ENCODE measurements at places on chromosomes 4 and X.

DNA sequence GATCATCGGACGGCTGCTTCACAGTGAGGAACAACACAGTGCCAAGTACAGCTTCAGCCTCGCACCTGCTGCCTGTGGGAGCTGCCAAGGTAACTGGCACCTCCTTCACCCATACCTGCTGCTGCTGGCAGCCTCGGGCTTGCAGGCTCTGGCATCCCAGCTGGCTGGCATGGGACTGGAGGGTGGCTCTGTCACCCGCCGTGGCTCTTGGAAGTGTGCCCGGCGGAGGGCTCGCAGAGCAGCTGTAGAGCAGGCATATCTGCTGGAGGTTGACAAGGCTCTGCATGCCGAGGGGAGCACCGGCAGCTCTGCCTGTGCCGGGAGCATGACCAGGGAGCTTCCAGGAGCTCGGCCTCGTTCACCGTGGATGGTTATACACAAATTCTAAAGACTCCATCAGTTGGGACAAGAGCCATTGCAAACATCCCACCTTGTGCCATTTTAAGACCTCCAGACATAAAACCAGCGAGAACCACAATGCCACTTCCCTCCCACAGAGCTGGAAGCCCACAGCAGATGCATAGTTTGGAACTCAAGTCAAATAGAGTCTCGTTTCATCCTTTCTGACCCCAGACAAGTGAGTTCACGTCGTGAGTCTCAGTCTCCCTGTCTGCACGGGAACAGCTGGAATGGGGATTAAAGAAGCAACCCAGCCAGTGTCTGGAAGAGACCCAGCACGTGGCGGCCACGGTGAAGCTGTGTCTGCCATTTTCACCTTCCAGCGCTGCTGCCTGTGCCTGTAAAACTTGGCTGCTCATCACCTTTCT, 84.3 kb upstream of the PSAPL1 start:
- H3K4me1 ChIP-seq: peaks cover 6% of the 10 kb centered on the region
- H3K4me3 ChIP-seq: no peak overlapping the region
- no peaks in the 10 kb centered on the region for H3K36me3 ChIP-seq
- peaks cover 3% of the 10 kb centered on the region for H3K27me3 ChIP-seq

- DNase-seq: no peak
- H3K27me3 ChIP-seq: no peaks in the 10 kb centered on the region
- no peaks in the 10 kb centered on the region for H3K4me1 ChIP-seq
- H3K27ac ChIP-seq: no peak overlapping the region
Measured at GRCh38 chrX:26511589-26512363, 295.8 kb downstream of the MAGEB5 start.

- H3K4me3 ChIP-seq: no peak overlapping the region
- H3K27ac ChIP-seq: no peak overlapping the region
- no peaks in the 10 kb centered on the region for H3K4me1 ChIP-seq
- H3K36me3 ChIP-seq: no peaks in the 10 kb centered on the region
- no peaks in the 10 kb centered on the region for H3K27me3 ChIP-seq
Measured at GRCh38 chr4:15197005-15197404, 194.7 kb downstream of the CPEB2 start.

GRCh38 chrX:66654411-66654810, 15.5 kb upstream of the EDA2R start:
- no peaks in the 10 kb centered on the region for H3K36me3 ChIP-seq
- H3K4me1 ChIP-seq: no peaks in the 10 kb centered on the region
- DNase-seq: no peak
- no peaks in the 10 kb centered on the region for H3K27me3 ChIP-seq
- H3K4me3 ChIP-seq: no peak overlapping the region

DNA sequence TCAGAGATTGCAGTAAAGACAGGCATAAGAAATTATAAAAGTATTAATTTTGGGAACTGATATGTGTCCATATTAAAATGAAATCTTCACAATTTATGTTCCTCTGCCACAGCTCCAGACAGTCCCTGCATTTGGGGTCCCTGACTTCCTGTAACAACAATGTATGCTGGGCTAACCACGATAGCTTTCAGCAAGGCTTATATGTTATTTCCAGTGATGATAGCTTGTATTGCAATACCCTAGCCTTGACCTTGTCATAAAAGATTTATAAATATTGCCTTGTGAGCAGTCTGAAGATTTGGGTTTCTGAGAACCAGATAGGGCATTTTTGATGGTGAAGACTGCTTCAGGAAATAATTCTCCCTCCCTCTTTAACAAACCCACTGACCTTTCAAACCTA, 129.5 kb downstream of the PCDH10 start:
- H3K36me3 ChIP-seq: no peaks in the 10 kb centered on the region
- H3K27ac ChIP-seq: no peak overlapping the region
- no peaks in the 10 kb centered on the region for H3K4me1 ChIP-seq
- H3K27me3 ChIP-seq: no peaks in the 10 kb centered on the region
- no peak overlapping the region for H3K4me3 ChIP-seq

- no peak for DNase-seq
- H3K27ac ChIP-seq: no peak overlapping the region
- no peaks in the 10 kb centered on the region for H3K4me1 ChIP-seq
- no peaks in the 10 kb centered on the region for H3K36me3 ChIP-seq
- H3K27me3 ChIP-seq: no peaks in the 10 kb centered on the region
Measured at GRCh38 chrX:50075630-50076339, 125.0 kb downstream of the AKAP4 start.

DNA sequence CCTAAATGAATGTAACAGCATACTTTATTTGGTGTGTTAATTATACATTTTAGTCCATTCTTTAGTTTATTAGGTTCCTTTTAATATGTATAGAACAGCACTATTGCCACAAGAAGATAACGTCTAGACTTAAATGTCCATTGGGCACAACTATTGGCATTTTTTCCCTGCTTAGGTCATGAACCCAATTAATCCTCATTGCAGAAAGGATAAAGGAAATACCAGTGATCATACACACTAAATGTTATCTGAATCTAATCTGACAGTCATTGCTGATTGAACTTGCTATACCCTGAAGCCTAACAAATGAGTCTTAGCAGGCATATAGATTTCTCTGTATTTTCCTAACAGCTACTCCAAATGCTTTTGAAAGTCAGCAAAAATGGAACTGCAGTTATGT, 2250.0 kb upstream of the AGA start:
- no peaks in the 10 kb centered on the region for H3K27me3 ChIP-seq
- no peaks in the 10 kb centered on the region for H3K36me3 ChIP-seq
- H3K4me3 ChIP-seq: no peak overlapping the region
- H3K4me1 ChIP-seq: no peaks in the 10 kb centered on the region

- no peak for DNase-seq
- H3K27ac ChIP-seq: no peak overlapping the region
- no peaks in the 10 kb centered on the region for H3K4me1 ChIP-seq
- H3K27me3 ChIP-seq: no peaks in the 10 kb centered on the region
Measured at GRCh38 chr4:131339137-131339536, 1810.0 kb upstream of the PCDH10 start.

GRCh38 chr4:41701983-41702382, 46.5 kb downstream of the PHOX2B start:
- H3K4me1 ChIP-seq: no peaks in the 10 kb centered on the region
- no peaks in the 10 kb centered on the region for H3K36me3 ChIP-seq
- H3K27me3 ChIP-seq: no peaks in the 10 kb centered on the region
- H3K27ac ChIP-seq: no peak overlapping the region

- peaks cover 17% of the 10 kb centered on the region for H3K36me3 ChIP-seq
- H3K4me1 ChIP-seq: no peaks in the 10 kb centered on the region
- H3K27me3 ChIP-seq: no peaks in the 10 kb centered on the region
- DNase-seq: no peak
- no peak overlapping the region for H3K27ac ChIP-seq
Measured at GRCh38 chr4:139368998-139369397, 66.7 kb upstream of the NDUFC1 start.

DNA sequence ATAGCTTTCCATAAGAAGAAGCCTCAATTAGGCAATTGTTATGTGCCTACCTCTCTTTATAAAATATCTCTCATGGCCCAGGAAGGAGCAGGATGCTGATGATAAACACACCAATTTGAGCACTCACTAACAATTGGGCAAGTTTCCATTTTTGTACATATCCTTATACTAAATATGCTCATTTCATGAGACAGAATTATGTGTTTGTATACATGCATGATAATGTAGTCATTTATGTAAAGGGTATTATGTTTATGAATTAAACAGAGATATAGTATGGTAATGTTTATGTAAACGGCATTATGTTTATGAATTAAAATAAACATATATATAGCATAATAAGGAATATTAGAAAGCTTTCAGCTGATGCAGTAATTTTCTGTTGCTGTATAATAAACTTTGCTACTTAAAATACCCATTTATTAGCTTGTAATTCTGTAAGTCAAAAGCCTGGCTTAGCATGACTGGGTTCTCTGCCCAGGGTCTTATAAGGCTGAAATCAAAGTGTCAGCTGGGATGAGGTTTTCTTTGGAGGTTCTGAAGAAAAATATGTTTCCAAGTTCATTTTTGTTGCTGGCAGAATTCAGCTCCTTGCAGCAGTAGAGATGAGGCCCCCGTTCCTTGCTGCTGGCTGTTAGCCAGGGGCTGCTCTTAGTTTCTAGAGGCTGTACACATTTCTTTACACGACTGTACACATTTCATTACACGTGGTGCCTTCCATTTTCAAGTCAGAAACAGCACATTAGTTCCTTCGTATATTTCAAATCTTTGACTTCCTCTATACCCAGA, 89.0 kb downstream of the GLRA2 start:
- no peak overlapping the region for H3K27ac ChIP-seq
- no peaks in the 10 kb centered on the region for H3K36me3 ChIP-seq
- no peak overlapping the region for H3K4me3 ChIP-seq
- DNase-seq: no peak
- H3K27me3 ChIP-seq: no peaks in the 10 kb centered on the region

GRCh38 chr4:181849472-181849871, 393.7 kb upstream of the TENM3 start:
- H3K4me1 ChIP-seq: no peaks in the 10 kb centered on the region
- H3K27me3 ChIP-seq: no peaks in the 10 kb centered on the region
- no peak for DNase-seq
- H3K36me3 ChIP-seq: no peaks in the 10 kb centered on the region

DNA sequence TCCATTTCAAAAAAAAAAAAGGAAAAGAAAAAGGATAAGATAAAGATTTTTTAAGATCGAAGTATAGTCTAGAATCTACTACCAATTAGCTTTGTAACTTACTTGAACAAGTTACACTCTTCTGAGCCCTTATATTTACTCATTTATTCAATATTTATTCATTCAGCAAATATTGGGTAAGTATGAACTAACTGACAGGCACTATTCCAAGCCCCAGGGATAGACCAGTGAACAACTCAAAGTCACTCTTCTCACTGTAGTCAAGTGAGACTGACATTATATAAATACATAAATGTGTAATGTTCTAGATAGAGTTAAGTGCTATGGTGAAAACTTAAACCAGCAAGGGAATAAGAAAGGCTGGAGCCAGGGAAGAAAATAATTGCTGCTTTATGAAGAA, 131.6 kb downstream of the ARHGAP24 start:
- H3K4me3 ChIP-seq: no peak overlapping the region
- no peaks in the 10 kb centered on the region for H3K36me3 ChIP-seq
- no peaks in the 10 kb centered on the region for H3K27me3 ChIP-seq
- no peak for DNase-seq
- no peak overlapping the region for H3K27ac ChIP-seq

DNA sequence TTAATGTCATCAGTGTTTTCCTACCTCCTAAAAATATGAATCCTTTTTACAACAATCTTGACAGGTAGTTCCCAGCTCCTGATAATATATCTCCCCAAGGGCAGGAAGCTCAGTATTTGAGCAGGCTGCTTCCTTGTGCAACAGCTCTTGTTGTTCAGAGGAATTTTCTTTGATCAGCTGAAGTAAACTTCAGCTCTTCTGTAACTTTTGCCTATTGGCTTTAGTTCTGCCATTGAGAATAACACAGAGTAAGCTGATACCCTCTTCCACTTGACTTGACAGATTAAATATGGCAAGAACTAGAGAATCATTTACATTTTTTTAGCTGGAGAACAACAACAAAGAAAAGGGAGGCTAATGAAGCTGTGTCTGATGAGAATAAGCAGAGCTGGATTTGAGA, 75.2 kb downstream of the LUZP4 start:
- H3K27ac ChIP-seq: no peak overlapping the region
- no peak for DNase-seq
- no peaks in the 10 kb centered on the region for H3K4me1 ChIP-seq
- no peaks in the 10 kb centered on the region for H3K36me3 ChIP-seq
- no peak overlapping the region for H3K4me3 ChIP-seq
- no peaks in the 10 kb centered on the region for H3K27me3 ChIP-seq

DNA sequence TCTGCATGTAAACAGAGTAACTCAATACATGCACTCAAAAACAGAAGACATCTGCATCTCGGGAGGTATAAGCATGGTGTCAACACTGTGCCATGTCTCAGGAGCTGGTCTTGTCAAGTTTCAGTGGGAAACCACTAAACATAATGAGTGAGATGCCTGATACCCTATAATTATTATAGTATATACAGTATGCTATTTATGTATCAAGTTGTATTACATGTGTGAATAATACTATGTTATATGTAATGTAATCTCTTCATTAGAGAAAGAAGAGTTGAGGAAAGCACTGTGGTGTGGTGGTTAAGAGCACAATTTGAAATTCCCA, 2.5 kb downstream of the PPBP start:
- DNase-seq: no peak
- no peak overlapping the region for H3K27ac ChIP-seq
- no peaks in the 10 kb centered on the region for H3K4me1 ChIP-seq
- no peaks in the 10 kb centered on the region for H3K36me3 ChIP-seq
- H3K4me3 ChIP-seq: no peak overlapping the region

DNA sequence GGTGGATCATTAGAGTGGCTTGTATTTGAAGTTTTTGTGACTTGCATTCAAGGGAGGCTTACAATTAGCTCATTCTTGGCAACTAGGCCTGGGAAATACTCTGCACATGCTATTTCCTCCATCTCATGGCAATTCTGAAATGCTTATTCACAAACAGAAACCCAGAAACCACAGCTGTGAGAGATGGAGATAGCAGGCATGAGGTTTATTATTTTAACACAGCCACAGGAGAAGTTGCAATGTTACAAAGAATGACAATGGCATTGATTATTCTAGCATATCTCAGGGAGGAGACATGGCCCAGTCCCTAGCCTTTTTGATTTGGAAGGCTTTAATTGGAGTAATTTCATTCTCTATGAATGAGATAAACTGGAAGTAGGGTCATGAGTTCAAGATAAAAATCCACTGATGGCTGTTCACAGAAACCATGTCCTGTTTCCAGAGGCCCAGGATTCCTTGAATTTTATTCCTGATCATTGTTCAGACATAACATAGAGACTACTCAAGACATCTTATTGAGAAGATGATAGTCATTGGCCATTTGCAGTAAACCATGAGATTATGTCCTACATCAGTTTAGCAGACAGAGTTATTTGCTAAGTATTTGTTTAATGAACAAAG, 123.9 kb downstream of the MID1 start:
- H3K4me3 ChIP-seq: no peak overlapping the region
- no peak for DNase-seq
- no peaks in the 10 kb centered on the region for H3K27me3 ChIP-seq
- no peaks in the 10 kb centered on the region for H3K4me1 ChIP-seq
- no peak overlapping the region for H3K27ac ChIP-seq

GRCh38 chr4:170008371-170008770, 17.8 kb downstream of the MFAP3L start:
- H3K36me3 ChIP-seq: no peaks in the 10 kb centered on the region
- no peaks in the 10 kb centered on the region for H3K4me1 ChIP-seq
- H3K27ac ChIP-seq: no peak overlapping the region
- H3K27me3 ChIP-seq: no peaks in the 10 kb centered on the region
- no peak for DNase-seq

Data from CD8-positive, alpha-beta memory T cell (primary cell).